ENCODE measurements at places on chromosomes 5 and 9.

GRCh38 chr9:123300554-123300953, 32.2 kb upstream of the STRBP start:
- DNase-seq: no peak

DNA sequence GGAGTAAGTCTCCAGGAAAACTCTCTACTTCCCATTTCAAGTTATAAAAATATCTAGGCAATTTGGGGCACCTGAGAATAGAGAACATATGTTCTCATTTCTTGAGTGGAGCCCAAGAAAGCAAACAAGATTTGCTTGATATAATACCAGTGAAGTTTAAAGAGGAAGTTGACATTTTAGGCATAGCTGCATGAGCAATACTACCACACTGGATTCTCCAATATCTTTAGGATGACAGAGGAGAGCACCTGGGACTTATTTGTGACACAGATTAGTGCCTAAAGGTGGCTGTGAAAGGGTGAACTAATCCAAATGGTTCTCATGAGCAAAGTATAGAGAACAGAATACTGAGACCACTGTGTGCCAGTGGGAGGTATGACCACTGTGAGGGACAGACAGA, 423.5 kb upstream of the RIOK2 start:
- no peak for DNase-seq

DNA sequence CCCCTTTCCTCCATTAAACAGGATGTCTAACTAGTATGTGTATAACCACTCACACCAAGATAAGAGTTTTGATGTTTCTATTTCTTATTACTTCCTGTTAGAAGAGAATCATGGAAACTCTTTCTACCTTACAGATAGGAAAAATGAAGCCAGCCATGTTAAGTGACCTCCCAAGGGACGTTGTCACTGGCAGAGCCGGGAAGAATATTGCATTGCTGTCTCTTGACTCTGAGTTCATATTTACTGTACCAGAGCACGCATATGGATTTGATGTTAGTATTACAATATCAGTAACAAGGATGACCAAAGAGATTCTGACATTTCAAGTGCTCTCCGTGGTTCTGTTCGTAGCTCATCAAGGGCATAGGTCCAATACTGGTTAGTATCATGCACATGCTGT, 12.5 kb upstream of the C5orf63 start:
- no peak for DNase-seq

DNA sequence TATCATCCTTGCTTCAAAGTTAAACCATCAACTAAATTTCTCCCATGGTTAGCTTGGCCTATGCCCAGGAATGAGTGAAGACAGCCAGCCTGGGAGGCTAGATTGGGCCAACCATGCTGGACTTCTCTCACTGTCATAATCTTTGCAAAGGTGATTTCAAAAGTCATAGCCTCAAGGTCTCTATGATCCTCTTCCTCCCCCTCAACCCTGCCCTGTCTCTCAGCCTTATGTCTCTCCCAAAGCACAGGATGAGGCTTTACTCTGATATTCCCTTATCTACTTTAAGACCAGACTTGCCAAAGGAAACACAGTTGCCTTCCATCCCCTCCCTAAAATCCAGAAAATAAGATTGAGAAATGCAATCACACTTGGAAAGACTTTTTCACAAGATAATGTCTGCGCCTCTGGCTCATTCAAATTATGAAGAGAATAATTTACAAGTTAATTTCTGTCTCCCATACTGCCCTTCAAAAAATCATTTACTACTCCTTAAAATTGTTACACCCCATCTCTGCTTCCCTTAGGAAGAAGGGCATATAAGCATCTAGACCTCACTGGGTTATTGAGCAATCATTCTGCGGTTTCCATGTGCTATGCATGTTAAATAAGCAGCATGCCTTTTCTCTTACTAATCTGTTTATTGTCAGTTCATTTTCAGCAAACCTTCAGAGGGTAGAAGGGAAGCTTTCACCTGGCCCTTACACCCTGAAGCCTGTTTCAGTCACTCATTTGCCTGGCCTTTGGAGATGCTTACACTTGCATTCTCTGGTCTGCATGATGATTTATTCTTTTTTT, 113.8 kb upstream of the ANKRD55 start:
- no peak for DNase-seq

GRCh38 chr5:73143716-73144115, 23.3 kb downstream of the TMEM171 start:
- no peak for DNase-seq

DNA sequence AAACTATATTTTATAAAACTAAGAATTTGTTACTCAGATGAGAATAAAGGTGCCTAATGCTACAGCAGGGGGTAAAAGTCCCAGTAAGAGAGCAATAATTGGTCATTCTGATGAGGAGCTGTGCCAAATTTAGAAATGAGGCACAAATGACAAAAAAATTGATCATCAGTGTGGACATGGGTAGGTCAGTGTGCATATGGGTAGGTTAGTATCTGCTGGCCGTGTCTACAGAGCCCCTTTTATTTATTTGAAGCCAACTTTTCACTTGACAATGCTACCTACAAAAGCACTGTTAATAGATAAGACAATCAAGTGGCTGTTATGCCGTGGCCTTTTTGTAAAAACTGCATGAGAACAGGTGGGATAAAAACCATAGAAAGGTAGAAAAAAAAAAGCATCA, 454.6 kb downstream of the RAB3C start:
- DNase-seq: no peak

GRCh38 chr5:23385036-23385435, 122.4 kb upstream of the PRDM9 start:
- DNase-seq: no peak

DNA sequence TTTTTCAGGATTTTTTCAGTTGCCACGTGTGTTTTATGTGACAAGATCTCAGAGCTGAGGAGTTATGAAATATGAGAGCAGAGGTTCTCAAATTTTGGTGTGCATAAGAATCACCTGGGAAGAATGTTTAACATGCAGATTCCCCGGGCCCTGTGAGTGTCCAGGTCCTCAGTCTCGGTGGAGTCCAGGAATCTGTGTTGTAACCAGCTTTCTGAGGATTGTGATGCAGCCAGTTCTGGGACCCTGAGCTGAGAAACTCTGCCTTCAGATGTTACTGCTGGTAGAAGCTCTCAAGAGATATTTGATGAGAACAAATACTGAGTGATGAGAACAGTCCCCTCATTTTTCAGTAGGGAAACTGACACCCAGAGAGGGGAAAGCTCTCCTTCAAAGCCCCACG, 102.8 kb upstream of the SAP30L start:
- DNase-seq: no peak

DNA sequence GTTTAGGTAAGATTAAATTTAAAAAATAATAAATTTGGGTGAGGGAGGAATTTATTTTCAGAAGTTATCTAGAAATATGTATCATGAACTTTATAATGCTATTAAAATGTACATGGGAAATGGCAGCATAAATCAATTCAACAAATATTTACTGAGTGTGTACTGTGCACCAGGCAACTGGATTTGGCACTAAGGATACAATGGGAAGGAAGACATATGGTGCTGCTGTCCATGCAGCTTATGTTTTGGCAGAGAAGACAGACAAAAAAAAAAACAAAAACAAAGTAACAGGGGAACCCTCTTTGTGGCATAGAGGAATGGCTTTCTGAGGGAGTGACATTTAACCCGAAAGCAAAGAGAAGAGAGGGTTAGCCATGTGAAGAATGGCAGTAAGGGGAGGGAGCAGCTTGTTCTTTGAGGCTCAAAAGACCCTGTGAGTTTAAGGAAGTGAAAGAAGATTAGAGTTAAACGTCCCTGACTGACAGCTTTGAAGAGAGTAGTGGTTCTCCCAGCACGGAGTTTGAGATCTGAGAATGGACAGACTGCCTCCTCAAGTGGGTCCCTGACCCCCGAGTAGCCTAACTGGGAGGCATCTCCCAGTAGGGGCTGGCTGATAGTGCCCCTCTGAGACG, 23.9 kb downstream of the CNTRL start:
- no peak for DNase-seq

GRCh38 chr5:11319836-11320580, 559.0 kb upstream of the DAP start:
- DNase-seq: no peak

- DNase-seq: no peak
These were observed 80.2 kb upstream of the LIFR start for GRCh38 chr5:38636626-38637025.

GRCh38 chr5:112329419-112330090, 89.5 kb downstream of the EPB41L4A start:
- no peak for DNase-seq

- DNase-seq: no peak
These were observed 134.3 kb downstream of the MACROH2A1 start for GRCh38 chr5:135264451-135265440.

GRCh38 chr5:403995-404394, 39.0 kb upstream of the EXOC3 start:
- no peak for DNase-seq

DNA sequence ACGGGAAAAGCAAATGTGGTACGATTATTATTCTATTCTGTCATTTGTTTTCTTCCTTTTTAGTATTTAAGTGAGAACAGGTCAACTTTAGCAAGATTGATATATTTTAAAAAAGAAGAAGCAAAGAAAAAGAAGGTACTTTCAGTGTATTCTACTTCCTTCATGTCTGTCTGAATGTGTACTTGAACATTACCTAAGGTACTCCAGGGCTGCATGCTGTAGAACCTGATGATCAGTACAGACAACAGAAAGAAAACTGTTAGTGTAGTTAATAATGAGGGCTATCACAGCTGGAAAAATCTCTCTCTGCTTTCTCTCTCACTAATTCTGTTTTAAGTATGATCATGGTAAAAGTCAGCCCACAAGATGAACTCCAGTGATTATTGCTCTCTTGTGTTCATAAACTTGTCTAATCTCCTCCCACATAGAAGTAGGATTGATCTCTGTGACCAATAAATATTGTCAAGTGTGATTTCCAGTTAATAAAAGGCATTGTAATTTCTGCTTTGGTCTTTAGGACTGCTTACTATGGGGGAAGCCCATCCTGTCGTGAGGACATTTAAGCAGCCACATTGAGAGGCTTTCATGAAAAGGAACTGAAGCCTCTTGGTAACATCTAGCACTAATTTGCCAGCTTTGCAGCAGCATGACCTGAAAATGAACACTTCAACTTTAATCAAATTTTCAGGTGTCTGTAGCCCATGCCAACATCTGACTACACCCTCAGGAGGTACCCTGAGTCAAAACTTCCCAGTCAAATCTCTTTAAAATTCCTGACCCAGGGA, 864.0 kb upstream of the ACO1 start:
- DNase-seq: no peak

DNA sequence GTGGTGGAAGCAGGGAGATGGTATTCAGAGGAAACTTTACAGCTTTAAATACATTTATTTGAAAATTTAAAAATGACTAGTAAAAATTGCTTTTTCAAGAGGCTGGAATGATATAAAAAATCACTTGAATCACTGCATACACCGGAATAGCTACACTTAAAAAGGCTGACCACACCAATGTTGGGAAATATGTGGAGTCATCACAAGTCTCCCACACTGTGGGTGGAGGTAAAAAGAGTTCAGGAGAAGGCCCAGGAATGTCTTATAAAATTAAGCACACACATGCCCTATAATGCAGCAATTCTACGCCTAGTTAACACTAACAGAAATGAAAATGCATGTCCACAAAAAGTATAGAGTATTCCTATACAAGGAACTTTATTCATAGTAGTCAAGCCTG, 198.1 kb downstream of the ROR2 start:
- no peak for DNase-seq

GRCh38 chr9:11618241-11618805, 1005.5 kb upstream of the PTPRD start:
- DNase-seq: no peak

DNA sequence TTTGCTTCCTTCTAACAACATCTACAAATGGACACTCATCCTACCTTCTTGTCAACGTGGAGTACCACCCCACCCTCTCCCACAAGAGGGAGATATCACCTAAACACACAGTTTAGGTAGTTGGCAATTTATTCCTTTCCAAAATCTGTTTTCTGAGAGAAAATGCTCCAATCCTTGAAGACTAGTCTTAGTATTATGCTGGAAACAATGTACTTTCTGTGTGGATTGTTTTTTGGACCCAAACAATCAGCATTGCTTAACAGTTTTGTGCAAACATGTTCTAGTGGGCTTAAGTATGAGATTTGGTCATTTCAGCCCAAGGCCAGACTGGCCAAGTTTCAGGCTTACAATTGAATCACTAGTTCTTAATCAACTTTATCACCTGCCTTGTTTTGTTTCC, 359.1 kb downstream of the ARHGEF28 start:
- no peak for DNase-seq

GRCh38 chr9:107102011-107102410, 181.1 kb upstream of the RAD23B start:
- DNase-seq: no peak
